ENCODE measurements at places on chromosomes 7 and 10.

DNA sequence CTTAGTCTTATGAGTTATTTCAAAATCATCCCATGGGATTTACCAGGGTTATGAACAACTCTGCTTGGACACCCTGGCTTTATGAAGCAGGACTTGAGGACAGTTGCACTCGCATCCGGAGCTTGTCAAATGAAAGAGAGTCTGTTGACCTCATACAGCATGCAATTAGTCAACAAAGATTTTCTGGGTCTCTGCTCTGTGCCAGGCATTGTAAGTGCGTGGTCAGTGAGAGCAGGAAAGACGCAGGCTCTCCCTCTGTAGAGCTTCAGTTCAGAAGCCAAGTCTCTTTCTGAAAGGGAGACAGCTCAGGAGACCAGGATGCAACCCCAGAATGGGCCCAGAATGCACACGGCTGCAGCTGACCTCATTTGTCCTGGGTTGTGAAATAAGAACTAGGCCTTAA is 45.5 kb upstream of the DMBT1 start:
- no peak for DNase-seq

DNA sequence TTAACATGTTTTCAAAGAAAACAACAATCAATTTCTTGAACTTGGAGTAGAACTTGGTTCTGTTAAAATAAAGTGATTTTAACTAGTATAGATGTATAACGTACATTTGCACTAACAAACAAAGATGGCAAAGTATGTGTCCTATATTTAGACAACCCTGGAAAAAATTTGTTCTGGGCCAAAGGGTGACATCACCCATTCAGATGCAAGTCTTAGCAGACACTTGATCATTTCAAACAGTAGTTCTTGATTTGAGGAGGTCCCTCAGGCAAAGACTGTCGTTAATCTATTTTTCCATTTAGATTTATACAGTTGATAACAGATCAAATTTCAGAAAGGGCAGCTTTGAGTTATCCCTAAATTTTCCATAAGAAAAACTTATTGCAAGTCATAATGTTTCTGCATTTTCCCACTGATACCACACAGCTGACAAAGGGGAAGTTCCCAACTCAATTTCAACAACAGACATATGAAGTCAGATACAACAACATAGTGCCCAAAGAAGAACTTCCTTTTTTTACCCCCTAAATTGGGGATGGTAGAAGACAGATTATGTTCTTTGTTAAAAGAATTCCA is 5.2 kb downstream of the NMT2 start:
- no peak for DNase-seq

GRCh38 chr7:131507592-131508331 is 48.7 kb downstream of the PODXL start:
- peak; percentile 71 for DNase-seq

GRCh38 chr10:63698787-63699150 is 177.6 kb downstream of the REEP3 start:
- DNase-seq = no peak

DNA sequence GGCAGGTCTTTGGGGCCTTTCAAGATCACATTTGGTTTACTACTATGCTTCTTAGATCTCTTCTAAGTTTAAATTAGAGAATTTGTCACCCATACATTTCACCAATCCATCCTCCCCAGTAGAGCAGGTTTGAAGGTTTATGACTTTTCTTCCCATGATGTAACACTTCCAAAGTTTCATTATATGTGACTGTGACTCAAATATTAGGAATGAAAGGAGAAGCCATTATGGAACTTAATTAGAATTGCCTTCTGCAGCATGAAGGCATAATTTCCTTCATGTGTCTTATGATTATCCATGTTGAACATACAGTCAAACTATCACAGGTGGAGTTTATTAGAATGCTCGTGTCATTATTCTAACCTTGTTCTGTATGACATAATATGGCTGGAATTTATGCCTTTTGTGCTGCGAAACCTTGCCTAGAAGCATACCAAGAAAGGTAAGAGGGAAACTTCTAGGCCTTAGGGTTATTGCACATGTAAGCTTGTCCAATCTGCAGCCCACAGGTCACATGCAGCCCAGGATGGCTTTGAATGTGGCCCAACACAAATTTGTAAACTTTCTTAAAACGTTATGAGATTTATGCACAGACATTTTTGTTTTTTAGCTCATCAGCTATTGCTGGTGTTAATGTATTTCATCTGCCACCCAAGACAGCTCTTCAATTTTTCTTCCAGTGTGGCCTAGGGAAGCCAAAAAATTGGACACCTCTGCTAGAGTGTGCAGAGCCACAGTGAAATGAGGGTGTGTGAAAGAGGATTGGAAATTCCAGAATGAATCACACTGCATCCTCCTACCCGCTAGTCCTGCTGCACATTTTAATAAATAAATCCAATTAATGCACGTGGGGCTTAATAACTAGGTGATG is 133.6 kb downstream of the TMEM26 start:
- no peak for DNase-seq

- DNase-seq = no peak
Measured at GRCh38 chr7:156559001-156559400, 81.6 kb upstream of the RNF32 start.

- no peak for DNase-seq
Measured at GRCh38 chr7:151177310-151177709, 9.7 kb downstream of the ASB10 start.

DNA sequence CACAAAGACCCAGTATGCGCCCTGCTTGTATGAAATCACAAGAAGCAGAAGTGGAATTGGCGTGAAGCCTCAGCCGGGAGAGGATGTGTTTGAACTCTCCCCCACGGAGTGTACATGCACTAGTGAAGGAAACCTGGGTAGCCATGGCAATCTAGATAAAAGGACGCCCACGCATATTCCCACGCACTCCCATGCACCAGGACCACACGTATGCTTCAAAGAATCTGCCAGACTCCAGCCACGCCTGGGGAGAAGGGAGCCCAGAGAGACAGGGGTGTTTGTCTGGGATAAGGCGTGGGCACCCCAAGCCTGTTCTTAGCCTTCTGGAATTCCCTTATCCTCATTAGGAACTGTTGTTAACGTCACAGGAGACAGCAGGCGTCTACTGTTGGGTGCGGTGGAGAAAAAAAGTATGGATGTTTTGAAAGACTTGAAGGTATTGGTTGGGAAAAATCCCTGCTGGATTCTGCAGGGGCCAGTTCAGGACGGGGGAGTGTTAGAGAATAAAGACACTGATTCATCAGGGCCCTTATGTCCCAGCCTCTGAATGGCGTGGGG is 28.9 kb upstream of the ECHDC3 start:
- no peak for DNase-seq

- no peak for DNase-seq
Measured at GRCh38 chr7:115701141-115701540, 329.4 kb downstream of the TFEC start.

Data from CD4-positive, alpha-beta T cell treated with Interleukin-4 for 4 hours (primary cell).